ENCODE measurements at places on chromosomes 1 and 21. TPM values are rescaled to one million over a fixed set of nuclear protein-coding genes. Genes with fewer than 3 reads are reported as not detected.

DNA sequence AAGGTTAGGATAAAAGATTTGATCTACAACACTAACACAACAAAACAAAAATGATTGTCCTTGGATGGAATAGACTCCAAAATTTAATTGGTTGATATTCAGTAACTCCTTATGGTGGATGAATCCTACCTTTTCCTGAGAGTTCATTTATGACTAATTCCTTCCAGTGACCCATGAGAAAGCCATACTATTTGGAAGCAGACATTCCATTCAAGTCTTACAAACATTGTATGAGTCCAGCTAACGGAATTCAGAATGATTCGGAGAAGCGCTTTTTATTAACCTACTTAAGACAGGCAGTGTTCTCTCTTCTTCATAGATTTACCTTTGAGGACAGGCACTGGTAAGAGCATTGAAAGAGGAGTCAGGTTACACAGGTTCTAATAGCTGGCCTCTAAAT is 155.6 kb upstream of the ZNF648 start:
- no peak for DNase-seq

RNF186 gene
- not detected for total RNA-seq

DNA sequence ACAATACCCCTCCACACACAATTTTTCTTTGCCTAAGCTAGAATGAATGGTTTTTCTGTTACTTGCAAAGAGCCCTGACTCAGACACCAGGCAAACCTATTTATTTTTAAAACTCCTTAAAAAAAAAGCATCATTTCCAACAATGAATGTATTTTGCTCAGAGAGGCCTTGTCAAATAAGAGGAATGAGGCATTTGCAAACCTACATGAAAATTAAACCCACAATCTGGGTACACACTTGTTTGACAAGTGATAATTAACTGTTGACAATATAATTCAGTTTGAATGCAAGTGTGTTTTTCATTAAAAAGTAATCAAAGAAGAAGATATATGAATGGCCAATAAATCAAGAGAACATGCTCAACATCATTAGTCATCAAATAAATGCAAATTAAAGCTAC is 339.5 kb downstream of the PTPRU start:
- DNase-seq: no peak

DNA sequence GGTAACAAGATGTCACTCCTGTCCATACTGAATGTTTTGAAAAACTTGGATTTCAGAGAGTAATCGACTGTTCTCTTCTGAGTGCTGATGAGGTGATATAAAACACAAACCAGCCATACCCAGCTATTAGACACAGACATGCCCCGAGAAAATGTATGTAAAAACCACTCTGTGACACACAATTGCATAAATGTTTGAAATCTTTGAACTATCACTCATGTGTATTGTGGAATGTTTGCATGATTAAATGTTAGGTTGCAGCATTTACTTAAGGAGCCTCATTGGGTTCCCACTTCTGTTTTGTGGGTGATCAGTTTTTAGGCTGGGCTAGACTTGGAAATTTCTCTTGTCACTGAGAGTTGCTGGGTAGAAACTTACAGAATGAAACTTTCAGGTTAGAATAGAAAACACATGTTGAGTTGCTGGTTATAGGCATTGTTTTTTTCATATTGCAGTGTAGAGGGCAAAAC is 270.4 kb upstream of the B3GALT2 start:
- no peak for DNase-seq

GRCh38 chr1:201447903-201448871 is 20.8 kb downstream of the PHLDA3 start:
- DNase-seq: peak; percentile 74

DNA sequence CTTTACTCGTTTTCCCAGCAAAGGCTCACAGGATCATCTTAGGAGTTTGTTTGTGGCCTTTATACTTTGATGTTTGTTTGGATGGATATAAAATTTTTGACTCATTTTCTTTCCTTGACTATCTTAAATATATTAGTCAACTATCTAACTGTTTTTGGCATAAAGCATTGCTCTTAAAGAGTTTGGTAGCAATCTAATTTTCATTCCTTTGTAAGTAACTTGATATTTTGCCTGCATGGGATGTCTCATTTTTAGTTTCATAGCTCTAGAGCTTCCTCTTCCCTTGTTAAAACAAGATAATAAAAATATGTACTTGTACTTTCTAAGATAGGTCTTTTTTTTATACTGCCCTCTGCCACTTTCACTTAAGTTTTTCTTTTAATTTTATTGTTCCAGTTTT is 161.9 kb downstream of the MAGI3 start:
- no peak for DNase-seq

- DNase-seq: no peak
Measured at GRCh38 chr1:239861985-239862384, 229.7 kb upstream of the FMN2 start.

GRCh38 chr1:169460191-169460833 is 25.4 kb downstream of the SLC19A2 start:
- DNase-seq: peak; percentile 12

GRCh38 chr1:217599154-217599553 is 31.7 kb downstream of the GPATCH2 start:
- DNase-seq: no peak

GRCh38 chr1:115976921-115977498 is 697 bp downstream of the SLC22A15 start:
- DNase-seq: peak; percentile 28

SPRR4 gene
- total RNA-seq: not detected

C1orf56 gene
- total RNA-seq: 5.4 TPM

- DNase-seq: no peak
Measured at GRCh38 chr1:215087603-215088002, 5.1 kb downstream of the KCNK2 start.

GRCh38 chr1:234994436-234995295 is 134.0 kb downstream of the TOMM20 start:
- no peak for DNase-seq

GRCh38 chr1:158329733-158330132 is 1.6 kb downstream of the CD1B start:
- no peak for DNase-seq

DNA sequence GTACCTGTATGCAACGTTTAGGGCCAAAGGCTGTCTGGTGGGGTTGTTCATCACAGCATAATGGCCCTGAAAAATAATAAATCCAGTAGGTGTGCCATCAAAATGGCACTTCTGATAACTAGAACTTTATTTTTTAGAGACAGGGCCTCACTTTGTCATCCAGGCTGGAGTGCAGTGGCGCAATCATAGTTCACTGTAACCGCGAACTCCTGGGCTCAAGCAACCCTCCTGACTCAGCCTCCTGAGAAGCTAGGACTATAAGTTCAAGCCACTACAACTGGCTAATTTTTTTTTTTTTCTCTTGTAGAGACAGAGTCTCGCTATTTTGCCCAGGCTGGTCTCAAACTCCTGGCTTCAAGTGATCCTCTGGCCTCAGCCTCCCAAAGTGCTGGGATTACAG is 4.7 kb downstream of the SNAPIN start:
- no peak for DNase-seq

- DNase-seq: no peak
Measured at GRCh38 chr21:34520764-34521508, 8.9 kb upstream of the KCNE1 start.

- no peak for DNase-seq
Measured at GRCh38 chr1:151132335-151133017, 14.0 kb downstream of the SEMA6C start.

KRTAP19-3 gene
- not detected for total RNA-seq

DNA sequence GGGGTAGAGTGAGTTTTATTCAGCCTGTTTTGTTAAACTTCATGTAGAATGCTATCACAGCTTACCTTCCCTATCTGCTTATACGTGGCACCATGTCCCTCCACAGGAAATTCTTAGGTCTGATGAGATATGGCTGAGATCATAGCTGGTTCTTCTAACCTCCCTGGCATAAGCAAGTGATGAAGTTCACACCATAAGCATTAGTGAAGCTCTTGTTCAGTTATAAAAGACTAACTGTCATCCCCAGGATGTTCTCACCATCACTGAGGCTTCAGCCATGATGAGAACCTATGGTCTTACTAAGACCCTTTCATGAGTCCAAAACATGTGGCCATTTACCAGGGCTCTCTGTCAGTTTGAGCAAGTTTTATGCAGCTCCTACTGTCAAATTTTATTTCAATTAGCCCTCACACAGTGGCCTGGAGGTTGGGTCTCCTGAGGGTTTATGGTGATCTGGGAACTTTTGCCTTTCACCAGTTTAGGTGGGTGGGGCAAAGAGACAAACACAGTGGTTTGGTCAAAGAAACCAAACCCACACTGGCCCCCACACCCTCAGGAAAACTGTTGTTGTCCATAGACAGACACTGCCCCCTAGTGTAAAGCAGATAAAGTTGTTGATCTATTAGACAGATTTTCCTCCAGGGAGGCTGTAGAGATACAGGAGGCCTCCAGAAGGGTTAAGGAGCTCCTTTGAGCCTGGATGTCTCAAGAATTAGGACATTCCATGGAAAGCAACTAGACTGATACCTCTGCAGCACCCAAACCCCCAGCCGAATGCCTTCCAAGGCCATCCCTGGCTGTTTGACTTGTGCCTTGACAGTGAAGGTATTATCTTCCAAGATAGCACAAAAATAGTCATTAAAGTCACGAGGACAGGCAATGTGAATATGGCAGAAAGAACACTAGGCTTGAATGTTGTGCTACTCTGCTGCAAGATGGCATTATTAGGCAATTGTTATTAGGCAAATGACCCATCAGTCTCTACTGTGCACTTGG is 5.0 kb downstream of the SLC22A15 start:
- peak; percentile 71 for DNase-seq

DNA sequence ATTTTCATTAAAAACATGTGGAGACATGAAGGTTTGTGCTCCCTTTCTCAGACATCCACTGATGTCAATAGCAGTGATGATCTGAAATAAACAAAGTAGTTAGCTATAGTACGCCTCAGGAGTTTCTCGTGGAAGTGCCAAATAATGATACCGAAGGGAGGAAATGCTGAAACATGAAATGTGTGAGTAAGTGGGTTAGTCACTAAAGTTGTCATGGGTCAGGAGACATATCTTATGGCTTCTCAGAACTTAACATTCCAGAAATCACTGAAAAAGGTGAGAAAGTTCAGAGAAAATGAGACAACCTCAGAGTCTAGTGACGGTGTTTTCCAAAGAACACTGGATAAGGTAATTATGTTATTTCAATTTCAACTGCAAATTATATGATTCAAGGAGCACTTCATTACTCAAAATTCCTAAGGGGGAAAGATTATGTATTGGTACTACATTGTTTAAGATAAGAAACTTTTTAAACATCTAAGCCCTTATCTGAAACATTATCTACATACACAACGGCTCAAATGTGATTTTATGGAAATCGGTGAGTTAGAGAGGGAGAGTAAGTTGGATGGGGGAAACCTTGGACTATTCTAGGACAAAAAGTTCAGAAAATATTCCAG is 20.6 kb downstream of the NIBAN1 start:
- DNase-seq: no peak

RYR2 gene
- total RNA-seq: not detected

DNA sequence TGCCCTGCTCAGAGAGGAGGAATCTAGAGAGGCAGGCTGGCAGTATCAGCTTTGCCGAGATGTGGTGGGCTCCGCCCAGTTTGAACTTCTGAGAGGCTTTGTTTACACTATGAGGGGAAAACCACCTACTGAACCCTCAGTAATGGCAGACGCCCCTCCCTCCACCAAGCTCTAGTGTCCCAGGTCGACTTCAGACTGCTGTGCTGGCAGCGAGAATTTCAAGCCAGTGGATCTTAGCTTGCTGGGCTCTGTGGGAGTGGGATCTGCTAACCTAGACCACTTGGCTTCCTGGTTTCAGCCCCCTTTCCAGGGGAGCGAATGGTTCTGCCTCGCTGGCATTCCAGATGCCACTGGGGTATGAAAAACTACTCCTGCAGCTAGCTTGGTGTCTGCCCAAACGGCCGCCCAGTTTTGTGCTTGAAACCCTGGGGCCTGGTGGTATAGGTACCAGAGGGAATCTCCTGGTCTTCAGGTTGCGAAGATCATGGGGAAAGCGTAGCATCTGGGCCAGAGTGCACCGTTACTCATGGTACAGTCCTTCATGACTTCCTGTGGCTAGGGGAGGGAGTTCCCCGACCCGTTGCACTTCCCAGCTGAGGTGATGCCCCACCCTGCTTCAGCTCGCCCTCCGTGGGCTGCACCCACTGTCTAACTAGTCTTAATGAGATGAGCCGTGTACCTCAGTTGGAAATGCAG is 43.6 kb downstream of the C21orf91 start:
- DNase-seq: no peak

DNA sequence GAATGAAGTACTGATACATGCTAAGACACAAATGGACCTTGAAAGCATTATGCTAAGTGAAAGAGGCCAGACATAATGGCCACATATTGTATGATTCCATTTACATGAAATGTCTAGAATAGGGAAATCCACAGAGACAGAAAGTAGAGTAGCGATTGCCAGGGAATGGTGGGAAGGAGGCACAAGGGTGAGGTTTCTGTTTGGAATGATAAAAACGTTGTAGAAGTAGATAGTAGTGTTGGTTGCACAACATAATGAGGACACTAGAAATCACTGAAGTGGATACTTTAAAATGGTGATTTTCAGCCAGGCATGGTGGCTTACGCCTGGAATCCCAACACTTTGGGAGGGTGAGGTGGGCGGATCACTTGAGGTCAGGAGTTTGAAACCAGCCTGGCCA is 97.6 kb upstream of the VANGL1 start:
- DNase-seq: no peak
